ENCODE measurements at places on chromosomes 2 and 18.

DNA sequence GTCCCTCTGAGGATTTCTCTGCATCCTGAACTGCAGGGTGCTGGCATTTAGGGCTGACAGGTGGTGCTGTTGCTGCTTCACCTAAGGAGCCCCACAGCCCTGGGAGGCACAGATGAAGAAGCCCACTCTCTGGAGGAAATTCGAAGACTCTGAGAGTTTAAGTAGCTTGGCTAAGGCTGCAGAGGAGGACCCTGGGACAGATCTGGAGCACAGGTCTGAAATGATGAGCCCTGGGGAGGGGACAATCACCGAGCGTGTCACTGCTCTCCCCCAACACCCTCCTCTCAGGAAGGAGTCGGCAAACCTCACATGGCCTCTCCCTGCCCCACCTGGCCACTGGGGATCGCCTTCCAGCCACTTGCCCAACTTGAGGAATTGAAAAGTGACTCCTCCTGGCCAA lies 18.6 kb downstream of the CYP27C1 start:
- no peak for DNase-seq

DNA sequence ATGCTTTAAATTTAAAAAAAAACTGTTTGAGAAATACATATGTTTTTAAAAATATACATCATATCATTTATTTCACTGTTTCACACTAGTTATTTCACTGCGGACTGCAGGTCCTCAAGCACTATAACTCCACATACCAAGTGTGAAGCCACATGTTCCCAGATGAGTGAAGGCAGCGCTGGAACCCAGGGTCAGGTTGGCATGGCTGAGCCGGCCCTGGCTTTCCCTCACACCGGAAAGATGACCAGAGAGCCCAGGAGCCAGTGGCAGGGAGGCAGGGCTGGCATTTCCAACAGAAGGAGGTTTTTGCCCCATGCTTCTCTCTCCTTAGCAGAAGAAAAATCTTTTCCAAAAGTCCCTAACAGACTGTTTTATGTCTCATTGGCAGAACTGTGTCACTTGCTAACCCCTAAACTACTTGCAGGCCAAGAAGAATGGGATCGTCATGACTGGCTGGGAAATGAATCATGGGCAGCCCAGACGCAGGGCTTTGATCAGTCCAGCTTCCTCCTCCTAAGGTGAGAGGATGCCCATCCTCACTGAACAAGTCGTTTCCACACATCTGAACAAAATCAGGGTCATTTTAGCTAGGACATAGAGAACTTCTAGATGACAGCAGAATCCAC lies 287.6 kb upstream of the HNRNPA3 start:
- DNase-seq, result no peak

DNA sequence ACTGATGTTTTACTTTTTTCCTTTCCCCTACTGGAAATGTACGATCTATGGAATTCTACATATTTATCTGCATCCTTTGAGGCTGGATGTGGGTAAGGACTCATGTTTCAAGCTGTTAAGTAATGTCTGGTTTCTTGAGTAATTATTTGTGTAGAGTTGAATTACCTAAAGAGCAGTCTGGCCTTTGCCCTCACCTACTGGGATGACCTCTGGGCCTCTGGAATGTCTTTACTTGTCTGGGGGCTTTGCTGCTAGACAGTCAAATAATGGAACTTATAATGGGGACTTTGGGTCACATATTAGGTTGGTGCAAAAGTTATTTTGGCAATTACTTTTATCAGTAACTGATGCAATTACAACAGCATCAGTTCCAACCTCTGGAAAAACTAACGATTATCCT lies 244.7 kb downstream of the CCDC178 start:
- DNase-seq, result no peak

DNA sequence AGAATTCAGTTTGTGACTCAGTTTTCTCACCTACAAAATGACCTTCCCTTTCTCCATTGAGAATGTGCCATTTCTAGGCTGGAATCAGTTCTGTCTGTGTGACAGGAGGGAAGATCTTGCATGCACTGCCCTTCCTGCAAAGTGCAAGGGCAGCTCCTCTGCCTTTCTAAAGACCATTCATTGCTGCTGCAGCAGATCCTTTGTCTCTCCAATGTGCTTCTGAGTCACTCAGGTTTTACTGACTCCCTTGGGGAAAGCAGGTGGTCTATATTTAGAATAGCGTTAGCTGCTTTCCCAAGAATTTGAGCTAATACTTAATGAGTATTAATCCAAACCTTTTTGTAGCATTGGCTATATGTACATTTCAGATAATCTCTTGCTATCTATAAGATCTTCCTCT lies 62.5 kb downstream of the DAW1 start:
- no peak for DNase-seq

- no peak for DNase-seq
Observed at GRCh38 chr18:63848159-63848558, 39.3 kb upstream of the SERPINB2 start.

DNA sequence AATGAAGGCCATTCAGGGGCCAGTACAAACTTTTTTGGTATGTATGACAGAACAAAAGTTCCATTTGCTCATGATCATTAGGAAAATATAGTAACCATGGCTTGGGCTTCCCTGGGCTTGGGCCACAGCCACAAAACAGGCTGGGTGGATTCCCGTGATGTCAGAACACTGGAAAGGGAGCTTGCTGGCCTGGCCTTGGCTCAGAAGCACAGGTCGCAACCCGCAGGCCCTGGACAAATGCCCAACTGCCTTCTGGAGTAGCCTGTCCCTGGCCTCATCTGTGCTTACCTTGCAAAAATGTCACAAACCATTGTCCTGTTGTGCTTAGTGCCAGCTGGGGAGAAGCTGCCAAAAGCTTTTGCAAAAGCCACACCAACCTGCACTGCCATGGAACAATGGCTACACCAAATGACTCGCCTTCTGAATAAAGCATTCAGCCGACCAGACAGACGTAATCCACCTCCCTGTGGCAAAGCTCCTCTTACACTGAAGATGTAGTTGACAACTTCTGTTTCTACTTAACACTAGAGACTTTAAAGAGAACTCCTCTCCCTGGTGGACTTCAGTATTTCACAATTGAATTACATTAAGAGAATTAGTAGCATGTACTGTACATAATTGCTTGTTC lies 125.5 kb downstream of the ANKRD44 start:
- no peak for DNase-seq

DNA sequence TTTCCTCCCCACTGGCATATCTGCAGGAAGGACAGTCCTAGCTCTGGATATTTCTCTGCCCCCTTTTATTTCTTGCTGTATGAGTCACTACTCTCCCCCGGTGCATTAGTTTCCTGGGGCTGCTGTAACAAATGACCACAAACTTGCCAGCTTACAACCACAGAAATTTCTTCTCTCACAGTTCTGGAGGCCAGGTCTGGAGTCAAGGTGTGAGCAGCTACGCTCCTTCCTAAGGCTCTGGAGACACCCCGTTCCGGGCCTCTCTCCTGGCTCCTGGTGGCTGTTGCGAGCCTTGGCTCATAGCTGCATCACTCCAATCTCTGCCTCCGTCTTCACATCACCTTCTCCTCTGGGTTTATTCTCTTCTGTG lies 34.1 kb downstream of the PTPRM start:
- no peak for DNase-seq

GRCh38 chr2:64273524-64274398 lies 129.5 kb upstream of the PELI1 start:
- no peak for DNase-seq

DNA sequence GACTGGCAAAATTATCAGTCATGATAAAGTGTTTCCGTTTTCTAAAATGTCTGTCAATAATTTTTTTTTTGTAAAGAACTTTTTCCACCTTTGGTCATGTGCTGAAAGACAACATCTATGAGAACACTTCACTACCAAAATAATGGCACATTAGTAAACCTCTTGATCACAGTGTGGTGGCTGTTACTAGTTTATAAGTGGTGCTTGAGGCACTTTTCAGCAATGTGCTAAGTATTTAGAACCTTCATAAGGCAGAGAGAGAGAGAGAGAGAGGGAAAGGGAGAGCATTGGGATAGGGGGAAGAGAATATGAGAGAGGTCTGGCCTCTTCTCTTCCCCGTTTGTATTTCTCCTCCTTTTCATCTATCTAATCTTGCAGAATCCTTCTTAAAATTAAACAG lies 1.1 kb upstream of the NYAP2 start:
- no peak for DNase-seq

DNA sequence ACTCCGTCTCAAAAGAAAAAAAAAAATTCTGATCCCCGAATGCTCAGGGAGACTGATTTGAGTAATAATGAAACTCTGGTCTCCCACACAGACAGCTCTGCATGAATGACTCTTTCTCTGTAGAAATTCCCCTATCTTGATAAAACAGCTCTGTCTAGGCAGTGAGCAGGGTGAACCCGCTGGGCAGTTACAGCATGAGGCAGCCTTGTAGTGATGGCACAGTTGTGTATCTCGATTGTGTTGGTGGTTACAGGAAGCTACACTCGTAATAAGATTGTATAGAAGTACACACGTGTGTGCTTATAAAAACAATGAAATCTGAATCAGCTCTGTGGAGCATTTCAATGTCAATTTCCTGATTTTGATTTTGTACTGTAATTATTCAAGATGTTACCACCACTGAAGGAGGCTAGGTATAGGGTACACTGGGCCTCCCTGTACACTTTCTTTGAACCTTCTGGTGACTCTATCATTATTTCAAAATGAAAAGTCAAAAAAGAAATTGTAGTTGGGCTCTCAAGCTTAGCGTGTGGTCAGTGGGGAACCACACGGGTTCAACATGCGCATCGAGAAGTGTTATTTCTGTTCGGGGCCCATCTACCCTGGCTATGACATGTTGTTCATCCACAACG lies 34.9 kb upstream of the ATP8B1 start:
- no peak for DNase-seq

- no peak for DNase-seq
Observed at GRCh38 chr2:127308586-127309138, 14.7 kb upstream of the ERCC3 start.

DNA sequence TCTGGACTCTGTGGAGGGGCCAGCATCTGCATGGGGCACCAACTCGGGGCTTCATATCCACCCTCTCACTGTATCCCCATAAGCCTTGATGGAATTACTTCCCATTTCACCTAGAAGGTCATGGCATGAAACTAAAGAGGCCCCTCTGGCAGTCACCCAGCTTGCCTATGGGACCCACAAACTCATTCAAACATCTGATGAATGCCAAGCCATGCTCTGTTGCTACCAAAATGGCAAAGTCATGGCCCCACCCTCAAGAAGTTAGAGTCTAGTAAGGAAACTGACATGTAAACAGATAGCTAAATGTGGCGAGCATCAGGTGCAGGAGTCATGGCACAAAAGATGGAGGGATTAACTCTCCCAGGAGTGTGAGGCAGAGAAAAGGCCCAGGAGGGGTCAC lies 14.5 kb downstream of the CYB5A start:
- DNase-seq, result no peak

DNA sequence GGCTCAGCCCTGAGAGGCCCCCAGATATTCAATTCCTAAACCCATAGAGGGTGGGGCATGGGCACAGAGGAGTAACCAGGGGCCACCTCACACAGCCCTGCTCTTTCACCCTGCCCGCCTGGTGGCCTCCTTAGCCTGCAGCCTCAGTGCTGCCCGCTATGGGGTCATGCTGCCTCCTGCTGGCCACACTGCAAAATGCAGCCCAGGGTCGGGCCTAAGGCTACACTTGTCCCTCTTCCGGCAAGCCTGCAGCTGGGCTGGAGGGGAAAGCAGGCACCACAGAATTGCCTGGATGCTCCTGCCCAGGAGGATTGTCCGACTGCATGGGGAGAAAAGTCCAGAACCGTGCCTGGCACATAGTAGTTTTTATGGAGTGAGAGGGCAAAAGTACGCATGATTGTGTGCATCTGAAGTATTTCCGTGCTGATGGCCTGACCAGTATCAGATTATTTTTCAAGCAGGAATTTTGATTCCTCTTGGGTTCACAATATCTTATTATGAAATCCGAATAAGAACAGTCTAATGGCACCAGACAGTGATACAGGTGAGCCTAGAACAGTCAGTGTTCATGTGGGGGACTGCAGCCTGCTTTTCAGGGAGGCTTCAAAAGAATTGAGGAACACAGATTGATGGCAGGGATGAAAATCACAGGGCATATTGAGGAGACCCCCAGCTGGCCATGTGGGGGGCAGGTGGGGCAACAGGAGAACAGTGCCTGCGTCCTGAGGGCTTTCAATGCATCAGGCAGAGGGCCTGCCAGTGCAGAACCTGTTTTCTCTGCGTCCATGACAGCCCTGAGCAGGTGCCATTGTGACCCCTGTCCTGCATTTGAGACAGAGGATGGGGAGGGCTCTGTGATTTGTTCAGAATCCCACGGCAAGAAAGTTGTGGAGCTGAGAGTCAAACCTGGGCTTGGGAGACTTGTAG lies 51.2 kb upstream of the ALPP start:
- peak; percentile 77 for DNase-seq

- no peak for DNase-seq
Observed at GRCh38 chr18:58221060-58221725, 177.2 kb downstream of the NEDD4L start.

DNA sequence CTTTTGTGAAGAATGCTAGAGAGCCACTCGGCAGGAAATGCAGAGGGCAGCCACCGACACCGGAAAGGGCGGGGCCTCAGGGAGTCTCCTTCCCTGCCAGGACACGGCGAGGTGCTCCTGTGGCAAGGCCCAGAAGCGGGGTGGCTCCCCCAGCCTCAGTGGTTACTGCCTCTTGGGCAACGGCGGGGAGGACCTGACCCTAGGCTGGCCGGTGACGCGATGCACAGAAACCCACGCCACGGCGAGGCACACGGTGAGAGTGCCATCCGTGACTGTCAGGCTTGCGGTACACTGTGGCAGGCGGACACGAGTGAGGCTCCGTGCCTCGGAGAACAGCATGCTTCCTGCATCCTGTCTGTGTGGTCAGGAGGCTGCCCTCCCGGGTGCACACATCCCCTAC lies 47.8 kb downstream of the ZAP70 start:
- no peak for DNase-seq

GRCh38 chr2:195562570-195563566 lies 94.2 kb upstream of the SLC39A10 start:
- no peak for DNase-seq

- DNase-seq, result no peak
Observed at GRCh38 chr2:7269106-7269643, 352.0 kb downstream of the RNF144A start.

DNA sequence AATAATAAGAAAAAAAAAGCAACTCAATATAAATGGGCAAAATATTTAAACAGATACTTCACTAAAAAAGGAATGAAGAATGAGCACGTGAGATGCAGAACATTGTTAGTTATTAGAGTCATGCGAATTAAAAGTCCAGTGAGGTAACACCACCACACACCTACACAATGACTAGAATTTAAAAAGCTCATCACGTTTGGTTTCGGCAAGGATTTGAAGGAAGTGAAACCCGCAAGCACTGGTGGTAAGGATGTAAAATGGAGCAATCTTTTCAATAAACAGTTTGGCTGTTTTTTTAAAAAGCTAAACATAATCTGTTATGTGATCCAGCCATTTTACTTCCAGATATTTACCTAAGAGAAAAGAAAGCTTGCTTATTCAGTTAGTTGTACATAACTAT lies 1181.6 kb upstream of the CELF4 start:
- no peak for DNase-seq

- no peak for DNase-seq
Observed at GRCh38 chr2:159034713-159035112, 66.3 kb downstream of the TANC1 start.
